ENCODE measurements at places on chromosomes 11 and 22. TPM values are rescaled to one million over a fixed set of nuclear protein-coding genes. Genes with fewer than 3 reads are reported as not detected.

Gene YPEL1
- polyA plus RNA-seq: 4.4 TPM

Gene HEPHL1
- polyA plus RNA-seq: 0.17 TPM

Gene IGLL1
- polyA plus RNA-seq: not detected

Gene TCN2
- polyA plus RNA-seq: 12.4 TPM

Gene INSC
- polyA plus RNA-seq: 1.1 TPM

Gene FJX1
- 9.4 TPM for polyA plus RNA-seq

Gene SLC5A12
- polyA plus RNA-seq: 0.38 TPM

Gene CHADL
- 0.70 TPM for polyA plus RNA-seq

Gene SMIM38
- polyA plus RNA-seq: not detected

Gene ZBTB16
- polyA plus RNA-seq: 0.78 TPM

Gene CCDC87
- 0.12 TPM for polyA plus RNA-seq

Gene YWHAH
- polyA plus RNA-seq: 254 TPM

DNA sequence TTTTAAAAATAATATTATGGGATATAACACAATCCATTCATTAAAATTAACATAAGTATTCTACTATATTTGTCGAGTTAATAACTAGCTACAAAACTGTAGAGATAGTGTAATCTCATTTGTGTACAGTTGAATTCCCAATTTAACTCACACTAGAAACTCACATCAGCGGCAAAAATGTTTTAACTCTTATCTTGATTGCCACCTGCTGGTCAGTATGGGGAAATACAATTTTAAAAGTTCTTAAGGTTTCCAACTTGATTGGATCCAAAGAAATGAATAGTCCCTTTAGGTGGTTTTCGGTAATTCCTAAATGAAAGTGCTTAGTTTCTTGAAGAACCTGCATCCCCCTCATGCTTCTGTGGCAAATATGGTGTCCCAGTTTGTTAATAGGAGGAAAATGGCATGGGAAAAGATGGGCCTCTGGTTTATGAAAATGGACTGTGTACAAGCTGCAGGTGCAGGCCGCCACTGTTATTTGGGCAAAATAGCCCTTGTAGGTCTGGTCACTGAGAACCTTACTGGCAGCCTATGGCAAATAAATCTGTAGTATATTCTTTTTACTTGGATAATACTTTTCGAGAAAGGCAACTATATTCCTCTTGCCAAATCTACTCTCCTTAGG lies 33.7 kb upstream of the SLC17A6 start:
- DNase-seq: peak; percentile 76

DNA sequence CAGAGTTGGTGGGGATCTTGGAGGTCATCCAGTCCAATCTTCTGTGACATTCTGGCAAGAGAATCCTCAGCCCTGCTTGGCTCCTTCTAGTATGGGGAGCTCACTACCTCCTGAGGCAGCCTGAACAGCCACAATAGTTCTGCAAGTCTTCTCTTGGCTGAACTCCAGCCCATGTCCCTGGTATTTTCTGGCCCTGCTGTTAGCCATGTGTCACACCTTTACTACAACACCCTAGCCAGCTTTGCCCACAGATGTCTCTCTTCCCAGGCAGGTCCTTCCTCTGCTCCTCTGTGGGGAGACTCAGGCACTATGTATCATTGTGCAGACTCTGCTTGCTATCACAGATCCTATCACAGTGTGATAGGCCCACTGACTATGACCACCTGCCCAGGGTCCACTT lies 297.7 kb downstream of the CTTN start:
- DNase-seq: no peak

- DNase-seq: peak; percentile 70
These were observed 483 bp upstream of the HYLS1 start for GRCh38 chr11:125886997-125887372.

DNA sequence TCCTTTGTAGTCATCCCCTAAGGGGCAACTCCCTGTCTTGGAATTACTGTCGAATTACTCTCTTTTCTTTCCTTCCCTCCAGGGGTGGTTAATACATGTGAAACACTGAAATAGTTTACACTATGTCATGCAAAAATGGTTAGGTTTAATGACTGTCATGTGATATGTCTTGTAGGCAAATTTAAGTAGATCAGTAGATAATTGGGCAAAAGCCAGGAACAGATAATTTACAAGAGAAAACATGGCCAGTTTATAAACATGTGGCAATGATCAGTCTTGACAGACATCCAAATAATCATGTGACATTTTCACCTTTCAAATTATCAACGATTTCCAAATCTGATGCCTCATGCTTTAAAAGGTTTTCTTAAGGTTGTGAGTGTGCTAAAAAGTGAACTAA lies 3.9 kb downstream of the VWA5A start:
- DNase-seq: no peak

GRCh38 chr22:26853495-26853894 lies 196.1 kb downstream of the MIAT start:
- DNase-seq: no peak

GRCh38 chr22:20531404-20532201 lies 24.2 kb downstream of the MED15 start:
- peak; percentile 68 for DNase-seq

DNA sequence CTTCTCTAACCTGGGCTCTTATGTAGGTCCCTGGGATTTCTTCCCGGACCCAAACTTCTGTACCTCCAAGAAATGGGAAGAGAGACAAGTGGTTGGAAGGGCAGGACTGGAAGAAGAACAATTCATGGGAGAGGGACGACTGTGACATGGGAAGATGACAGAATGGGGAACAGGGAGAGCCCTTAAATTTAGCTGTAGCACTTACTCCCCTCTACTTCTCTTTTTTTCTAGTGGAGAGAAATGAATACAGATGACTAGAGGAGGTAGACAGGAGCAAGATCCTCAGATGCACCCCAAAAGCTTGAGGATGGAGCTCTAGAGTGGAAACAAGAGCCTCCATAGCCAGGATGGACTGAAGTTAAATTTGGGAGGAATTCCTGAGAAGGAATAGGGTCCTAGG lies 2.3 kb downstream of the RHOG start:
- DNase-seq: no peak

DNA sequence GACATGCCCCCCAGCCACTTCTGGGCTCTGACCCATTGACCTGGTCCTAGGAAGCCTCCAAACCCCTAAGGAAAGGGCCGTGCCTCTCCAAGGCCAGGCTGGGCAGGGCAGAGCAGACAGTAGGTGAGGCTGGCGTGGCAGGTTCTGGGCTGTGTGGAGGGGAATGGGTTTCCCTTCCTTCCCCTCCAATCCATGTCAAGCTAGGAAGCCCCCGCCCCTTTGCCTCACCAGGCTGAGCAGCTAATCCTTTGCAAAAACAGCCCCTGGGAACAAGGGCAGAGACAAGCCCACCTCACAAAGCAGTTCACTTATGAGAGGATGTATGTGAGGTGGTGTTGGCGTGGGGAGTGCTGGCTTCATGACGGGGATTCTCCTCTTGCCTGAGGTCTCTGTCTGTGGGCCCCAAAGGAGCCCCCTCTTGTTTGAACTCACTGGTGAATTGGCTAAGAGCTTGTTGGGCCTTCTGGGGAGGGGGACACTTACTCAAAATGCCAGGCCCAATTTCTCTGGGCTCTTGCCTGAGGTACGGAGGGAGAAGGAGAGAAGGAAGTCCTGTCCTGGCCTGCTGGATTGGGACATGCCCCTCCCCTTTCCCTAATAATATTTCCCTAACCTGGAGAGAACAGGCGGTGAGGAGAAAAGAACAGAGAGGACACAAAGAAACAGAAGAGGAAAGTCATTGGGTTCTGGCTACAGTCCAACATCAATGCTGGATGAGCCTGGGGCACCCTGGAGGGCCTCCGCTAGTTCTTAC lies 1.6 kb upstream of the TRIM29 start:
- DNase-seq: no peak

GRCh38 chr11:109015283-109015682 lies 350.4 kb downstream of the DDX10 start:
- DNase-seq: no peak

GRCh38 chr11:118002010-118002540 lies 15.9 kb downstream of the IL10RA start:
- DNase-seq: no peak

DNA sequence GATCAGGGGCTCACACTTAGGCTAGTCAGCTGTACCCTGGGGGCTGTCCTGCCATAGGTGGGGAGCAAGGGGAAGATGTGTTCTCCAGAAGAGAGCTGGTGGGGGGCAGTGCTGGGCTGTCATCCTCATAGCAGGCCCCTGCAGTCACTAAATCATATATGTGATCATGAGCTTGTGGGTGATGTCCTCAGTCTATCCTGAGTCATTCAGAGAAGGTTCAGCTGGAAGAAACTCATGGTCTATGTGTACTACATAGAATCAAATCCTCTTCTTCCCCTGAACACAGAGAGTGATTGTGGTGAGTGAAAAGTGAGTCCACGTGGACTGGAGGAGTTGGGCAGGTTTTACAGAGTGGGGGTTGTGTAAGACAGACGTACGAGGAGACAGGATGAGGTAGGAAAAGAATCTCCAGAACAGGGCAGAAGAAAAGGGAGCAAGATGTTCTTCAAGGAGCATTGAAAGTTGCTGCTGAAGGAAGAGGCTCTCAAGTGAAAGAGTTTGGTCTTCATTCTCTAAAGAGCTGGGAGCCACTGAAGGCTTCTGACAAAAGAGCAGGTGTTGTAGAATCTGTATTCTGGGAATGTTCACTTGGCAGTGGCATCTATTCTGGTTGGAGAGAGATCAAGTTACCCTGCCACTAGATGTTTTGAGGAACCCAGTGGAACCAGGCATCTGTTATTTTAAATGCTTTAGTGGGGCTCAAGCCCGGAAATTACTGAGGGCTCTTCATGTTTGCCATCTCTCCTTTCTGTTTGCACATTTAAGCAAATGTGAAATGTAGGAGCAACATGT lies 68.9 kb downstream of the C22orf31 start:
- no peak for DNase-seq

GRCh38 chr11:102546427-102546826 lies 15.9 kb upstream of the MMP7 start:
- DNase-seq: no peak

DNA sequence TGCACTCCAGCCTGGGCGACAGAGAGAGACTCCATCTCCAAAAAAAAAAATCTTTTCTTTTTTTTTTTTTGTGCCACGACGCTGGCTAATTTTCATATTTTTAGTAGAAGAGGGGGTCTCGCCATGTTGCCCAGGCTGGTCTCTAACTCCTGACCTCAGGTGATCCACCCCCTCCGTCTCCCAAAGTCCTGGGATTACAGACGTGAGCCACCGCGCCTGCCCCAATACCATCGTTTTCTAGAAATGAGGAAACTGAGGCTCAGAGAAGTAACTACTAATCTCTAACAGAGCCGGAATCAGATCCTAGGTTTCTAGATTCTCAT lies 13.5 kb downstream of the SSH3 start:
- no peak for DNase-seq

- no peak for DNase-seq
These were observed 302.0 kb downstream of the KIRREL3 start for GRCh38 chr11:126698576-126698975.

DNA sequence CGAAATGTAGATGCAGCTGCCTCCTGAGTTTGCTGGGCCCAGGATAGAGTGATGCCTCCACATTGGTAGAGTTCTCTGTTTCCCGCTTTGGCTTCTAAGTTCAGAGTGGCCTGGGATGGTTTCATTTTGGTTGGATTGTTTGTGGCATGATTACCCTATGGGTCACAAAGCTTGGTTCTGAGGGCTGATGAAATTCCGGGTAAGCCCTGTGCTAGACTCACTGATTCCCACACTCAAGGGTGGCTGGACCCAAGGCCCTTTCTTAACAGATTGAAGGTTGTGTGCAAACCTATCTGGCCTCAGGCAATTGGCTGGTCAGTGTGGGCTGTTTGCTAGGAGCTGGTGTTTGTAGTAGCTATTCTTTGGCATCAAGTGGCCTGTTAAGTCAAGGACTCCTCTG lies 158.4 kb downstream of the MYO18B start:
- no peak for DNase-seq

DNA sequence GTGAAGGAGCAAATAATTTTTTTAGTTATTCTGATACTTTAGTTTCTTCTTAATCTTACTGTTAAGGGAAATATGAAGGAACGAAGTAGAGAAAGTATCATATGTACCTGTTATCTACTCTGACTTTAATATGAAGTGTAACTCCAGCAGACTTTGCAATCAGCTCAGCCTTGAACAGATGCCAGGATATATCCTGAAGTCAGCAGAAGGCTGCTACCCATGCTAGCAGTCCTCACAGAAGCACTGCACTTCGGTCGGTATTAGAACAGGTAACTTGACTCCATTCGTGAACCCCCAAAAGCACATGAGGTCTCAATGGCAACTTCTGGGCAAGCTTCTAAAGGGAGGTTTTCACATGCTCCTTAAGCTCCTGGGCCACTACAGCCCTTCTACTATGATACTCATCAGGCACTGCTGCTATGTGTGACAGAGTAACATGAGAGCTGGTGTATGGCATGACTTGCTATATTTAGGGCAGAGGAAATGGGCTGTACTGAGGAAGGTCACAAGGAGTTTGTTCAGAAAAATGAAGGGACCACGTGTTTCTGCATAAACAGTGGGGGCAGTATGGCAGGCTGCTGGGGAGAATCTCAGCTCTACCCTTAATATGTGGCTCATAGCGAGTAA lies 344.1 kb downstream of the SOX6 start:
- no peak for DNase-seq

DNA sequence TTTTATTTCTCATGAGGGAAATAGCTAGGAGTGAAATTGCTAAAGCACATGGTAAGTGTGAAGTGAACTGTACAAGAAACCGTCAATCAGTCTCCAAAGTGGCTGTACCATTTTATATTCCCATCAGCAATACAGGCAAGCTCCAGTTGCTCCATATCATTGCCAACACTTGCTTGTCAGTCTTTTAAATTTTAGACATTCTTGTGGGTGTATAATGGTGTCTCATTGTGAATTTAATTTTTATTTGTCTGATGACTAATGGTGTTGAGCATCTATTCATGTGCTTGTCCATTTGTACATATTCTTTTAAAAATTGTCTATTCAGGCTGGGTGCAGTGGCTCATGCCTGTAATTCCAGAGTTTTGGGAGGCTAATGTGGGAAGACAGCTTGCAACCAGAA lies 34.1 kb upstream of the SMCO4 start:
- DNase-seq: no peak

GRCh38 chr11:68942751-68943271 lies 38.0 kb downstream of the MRGPRD start:
- no peak for DNase-seq

DNA sequence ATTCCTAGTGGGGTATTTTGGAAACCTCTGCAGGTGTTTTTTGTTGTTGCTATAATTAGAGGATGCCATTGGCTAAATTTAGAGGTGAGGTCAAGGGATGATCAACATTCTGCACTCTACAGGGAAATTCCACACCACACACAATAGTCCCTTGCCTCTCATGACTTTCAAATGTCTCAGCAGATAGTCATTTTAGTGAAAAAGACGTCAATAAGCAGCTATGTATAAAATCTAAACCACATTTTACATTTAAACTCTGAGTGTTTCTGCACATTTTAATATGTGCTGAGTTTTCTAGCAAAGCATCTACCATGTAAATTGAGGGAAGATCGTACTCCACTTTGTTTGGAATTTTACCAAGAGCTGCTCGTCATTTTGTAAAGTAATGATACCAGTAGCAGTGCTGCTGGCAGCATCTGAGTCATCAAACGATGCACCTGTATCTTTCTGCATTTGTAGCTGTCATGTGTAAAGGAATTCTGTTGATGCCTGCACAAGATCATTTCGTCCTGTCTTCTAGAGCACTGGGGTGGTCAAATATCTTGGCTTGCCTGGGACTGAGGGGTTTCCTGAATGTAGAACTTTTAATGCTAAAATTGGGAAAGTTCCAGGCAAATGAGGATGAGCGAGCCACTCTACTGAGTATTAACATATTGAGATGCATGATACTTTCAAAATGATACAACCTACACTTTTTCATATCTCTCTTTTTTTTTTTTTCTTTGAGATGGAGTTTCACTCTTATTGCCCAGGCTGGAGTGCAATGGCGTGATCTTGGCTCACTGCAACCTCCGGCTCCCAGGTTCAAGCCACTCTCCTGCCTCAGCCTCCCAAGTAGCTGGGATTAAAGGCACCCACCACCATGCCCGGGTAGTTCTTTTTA lies 414.5 kb upstream of the SYN3 start:
- no peak for DNase-seq
